Sciatic nerve (tissue), 2 donors: ENCODE measurements at places on chromosomes 16 and 17. TPM values are rescaled to one million over a fixed set of nuclear protein-coding genes. Genes with fewer than 3 reads are reported as not detected.

Gene CES4A
- 13.2 TPM for total RNA-seq

Gene WNK4
- total RNA-seq, result 1.4 TPM

GRCh38 chr17:77884019-77884418 lies 74.5 kb upstream of the TNRC6C start:
- DNase-seq, result no peak

GRCh38 chr16:63461248-63461841 lies 1425.1 kb upstream of the CDH8 start:
- DNase-seq, result no peak

DNA sequence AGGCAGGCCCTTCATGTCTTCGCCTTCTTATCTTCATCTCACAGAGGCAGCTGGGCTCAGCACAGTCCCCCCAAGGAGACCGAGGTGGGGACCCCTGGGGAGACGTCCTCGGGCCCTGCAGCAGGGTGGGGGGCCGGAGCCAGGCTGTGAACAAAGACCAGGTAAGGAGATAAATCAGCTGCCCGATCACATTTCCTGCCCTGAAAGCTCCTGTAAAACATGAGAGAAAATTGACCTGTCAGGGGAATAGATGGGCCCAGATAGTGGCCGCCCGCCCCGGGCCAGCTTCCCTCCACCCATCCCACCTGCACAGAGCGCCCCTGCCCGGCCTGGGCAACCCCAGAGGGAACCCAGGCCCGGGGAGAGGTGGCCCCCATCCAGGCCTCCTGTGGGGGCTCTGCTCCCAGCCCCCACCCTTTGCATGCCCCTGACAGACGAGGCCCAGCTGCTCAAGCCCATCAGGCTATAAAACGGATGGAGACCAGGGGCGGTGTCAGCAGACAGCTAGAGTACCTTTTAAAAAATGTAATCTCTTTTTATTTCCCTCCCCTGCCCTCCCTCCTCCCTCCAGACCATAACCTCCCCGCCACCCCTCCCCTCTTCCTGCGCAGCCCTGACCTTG lies 18.8 kb upstream of the SLC38A10 start:
- no peak for DNase-seq
